ENCODE measurements at places on chromosomes 13 and 19. TPM values are rescaled to one million over a fixed set of nuclear protein-coding genes. Genes with fewer than 3 reads are reported as not detected.

GRCh38 chr19:29247872-29248271 lies 34.9 kb upstream of the UQCRFS1 start:
- DNase-seq: no peak

DNA sequence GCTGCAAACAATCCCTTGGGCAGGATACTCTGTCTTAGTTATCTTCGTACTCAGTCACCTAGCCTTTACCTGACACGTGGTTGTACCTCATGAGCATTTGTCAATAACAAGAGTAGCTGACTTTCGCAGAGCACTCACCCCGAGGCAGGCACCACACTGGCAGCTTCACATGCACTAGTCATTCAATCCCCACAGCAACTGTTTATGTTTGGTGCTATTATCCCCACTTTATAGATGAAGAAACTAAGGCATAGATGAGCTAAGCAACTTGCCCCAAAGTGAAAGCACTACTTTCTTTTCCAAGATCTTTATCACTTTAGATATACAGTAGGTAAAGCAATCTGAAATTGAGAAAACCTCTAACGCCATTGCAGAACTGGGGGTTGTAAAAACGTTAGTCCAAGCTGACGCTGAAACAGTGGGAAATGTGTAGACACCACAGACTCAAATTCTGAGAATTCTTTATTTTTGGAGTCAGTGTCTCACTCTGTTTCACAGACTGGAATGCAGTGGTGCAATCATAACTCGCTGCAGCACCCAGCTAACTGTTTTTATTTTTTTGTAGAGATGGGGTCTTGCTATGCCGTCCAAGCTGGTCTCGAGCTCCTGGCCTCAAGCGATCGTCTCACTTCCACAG lies 446.0 kb downstream of the FOXO1 start:
- DNase-seq: no peak

The ADAT3 gene
- 10.6 TPM for total RNA-seq

DNA sequence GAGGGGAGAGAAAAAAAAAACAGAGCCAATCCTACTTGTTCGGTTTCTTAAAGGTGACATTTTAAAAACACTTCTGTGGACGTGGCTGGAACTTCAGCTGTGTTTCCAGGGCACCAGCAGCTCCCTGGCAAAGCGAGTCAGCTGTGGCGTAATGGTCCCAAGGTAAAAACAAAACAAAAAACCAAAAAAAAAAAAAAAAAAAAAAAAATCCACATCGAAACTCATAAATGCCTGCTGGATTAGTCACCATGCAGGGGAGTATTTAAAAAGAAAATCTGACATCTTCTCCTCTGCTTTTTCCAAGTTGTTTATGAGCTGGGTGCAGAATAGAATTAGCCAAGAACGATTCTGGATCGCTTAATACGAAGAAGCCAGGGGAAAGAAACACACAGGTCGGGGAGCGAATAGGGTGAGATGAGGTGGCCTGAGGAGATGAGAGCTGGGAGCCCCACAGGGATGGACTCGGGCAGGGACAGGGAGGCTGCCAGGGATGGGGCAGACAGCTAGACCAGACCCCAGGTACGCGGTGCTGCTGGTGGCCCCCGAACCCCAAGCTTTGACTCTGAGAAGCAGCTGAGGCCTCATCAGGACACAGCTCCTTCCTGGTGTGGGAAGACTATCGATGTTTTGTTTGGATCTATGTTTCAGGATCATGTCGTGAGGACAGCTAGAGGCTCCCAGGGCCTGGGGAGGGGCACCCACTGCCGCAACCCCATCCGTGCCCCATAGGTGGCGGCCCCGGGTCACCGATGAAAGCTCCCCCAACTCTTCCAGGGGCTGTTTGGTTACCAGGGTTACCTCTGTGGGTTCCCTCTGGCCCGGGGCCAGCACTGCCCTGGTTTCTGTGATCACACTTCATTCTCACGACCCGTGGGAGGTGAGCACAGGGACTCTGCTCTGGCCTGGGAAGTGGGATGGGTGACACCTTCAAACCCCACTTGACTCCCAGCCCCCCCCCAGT lies 3.1 kb upstream of the CTXN1 start:
- no peak for DNase-seq

DNA sequence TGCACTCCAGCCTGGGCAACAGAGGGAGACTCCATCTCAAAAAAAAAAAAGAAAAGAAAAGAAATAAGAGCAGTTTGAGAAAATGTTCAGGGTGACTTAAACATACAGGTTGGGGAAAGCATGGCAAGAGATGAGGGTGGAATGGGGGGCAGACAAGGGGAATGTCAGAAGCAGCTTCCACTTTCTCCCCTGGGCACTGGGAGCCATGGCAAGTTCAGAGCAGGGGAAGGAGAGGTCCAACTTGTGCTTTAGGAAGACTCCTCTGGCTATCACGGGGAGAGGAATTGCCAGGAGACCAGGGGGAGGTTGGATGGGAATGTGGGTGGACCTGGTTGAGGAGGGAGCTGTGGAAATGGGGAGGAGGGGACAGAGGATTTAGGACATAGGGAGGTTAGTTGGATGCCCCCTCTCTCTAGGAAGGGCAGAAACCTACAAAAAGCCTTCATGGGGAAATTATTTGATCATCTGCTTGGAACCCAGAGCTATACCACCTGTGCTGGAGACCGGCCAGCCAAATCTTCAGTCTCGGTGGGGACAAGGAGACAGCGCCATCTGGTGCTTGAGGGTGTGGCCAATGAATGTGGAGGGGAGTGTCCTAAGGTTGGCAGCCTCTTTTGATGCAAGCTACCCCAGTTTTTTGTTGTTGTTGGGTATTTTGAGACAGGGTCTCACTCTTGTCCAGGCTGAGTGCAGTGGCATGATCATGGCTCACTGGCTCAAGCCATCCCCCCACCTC lies 7.3 kb upstream of the STRN4 start:
- DNase-seq: peak; percentile 51

DNA sequence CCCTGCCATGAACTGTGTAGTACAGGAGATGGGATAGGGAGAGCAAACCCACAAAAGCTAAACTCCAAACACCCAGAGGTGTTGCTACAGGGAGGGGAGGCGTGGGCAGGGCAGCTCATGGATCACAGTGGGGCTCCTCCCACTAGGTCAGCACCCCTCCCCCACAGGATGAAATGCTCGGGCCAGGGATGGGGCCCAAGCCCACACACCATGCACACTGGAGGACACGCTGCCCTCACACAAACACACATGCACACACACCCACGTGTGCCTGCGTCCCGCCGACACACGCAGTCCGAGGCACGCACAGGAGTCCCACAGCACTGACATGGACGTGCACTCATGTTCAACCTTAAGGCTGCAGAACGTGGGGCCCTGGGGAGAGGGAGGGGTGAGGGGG lies 6.0 kb upstream of the CCNP start:
- no peak for DNase-seq

DNA sequence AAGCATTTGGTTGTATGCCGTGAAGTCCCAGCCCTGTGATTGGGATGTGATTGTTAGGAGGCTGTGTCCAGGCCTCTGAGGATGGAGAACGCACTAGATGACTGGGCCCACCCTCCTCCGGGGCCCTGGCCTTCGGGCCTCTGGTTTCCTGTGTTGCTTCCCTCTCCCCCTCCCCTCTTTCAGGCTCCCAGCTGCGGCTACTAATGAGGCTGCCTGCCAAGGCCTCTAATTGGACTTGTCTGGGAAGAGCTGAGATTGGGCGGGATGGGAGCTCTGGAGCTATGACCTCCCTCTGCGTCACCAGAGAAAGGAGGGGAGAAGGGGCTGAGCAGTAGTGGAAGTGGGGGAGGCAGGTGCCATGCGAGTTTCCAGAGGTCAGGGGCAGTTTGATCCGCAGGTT lies 9.9 kb downstream of the PTH2 start:
- no peak for DNase-seq

The FCER2 gene
- 0.86 TPM for total RNA-seq

DNA sequence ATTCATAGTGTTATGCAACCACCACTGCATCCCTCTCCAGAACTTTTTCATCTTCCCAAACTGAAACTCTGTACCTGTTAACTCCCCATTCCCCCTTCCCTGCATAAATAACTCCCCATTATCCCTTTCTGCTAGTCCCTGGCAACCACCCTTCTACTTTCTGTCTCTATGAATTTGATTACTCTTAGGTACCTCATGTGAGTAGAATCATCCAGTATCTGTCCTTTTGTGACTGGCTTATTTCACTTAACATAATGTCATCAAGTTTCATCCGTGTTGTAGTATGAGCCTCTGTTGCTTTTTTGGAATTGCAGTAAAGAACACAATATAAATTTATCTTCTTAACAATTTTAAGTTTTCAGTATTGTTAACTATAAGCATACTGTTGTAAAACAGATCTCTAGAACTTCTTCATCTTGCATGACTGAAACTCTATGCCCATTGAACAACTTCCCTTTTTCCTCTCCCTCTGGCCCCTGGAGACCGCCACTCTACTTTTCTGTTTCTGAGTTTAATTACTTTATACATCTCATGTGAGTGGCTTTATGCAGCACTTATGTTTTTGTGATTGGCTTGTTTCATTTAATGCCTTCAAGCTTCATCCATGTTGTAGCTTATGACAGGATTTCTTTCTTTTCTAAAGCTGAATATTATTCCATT lies 87.3 kb upstream of the ABCC4 start:
- DNase-seq: no peak

- DNase-seq: no peak
Observed at GRCh38 chr13:50457415-50458393, 385.8 kb downstream of the DLEU7 start.

The AMER2 gene
- not detected for total RNA-seq

- no peak for DNase-seq
Observed at GRCh38 chr13:66886264-66886663, 343.9 kb downstream of the PCDH9 start.

DNA sequence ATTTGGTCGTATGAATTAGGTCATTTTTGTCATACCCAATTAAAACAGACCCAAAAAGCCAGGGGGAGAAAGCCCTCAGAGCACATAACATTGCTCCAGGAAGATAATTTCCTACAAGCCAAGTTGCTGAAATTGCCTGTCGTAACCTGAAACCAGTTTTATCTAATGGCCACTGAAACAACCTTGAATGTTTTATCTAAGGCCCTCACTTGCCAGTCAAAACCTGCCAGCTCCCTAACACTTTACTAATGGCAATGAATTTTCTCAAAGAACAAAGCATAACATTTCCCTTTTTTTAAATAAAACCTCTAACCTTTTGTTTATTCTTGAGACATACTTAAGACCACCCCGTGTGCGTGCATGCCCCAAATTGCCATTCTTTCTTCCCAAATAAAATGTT lies 496.2 kb upstream of the KLHL1 start:
- DNase-seq: no peak

DNA sequence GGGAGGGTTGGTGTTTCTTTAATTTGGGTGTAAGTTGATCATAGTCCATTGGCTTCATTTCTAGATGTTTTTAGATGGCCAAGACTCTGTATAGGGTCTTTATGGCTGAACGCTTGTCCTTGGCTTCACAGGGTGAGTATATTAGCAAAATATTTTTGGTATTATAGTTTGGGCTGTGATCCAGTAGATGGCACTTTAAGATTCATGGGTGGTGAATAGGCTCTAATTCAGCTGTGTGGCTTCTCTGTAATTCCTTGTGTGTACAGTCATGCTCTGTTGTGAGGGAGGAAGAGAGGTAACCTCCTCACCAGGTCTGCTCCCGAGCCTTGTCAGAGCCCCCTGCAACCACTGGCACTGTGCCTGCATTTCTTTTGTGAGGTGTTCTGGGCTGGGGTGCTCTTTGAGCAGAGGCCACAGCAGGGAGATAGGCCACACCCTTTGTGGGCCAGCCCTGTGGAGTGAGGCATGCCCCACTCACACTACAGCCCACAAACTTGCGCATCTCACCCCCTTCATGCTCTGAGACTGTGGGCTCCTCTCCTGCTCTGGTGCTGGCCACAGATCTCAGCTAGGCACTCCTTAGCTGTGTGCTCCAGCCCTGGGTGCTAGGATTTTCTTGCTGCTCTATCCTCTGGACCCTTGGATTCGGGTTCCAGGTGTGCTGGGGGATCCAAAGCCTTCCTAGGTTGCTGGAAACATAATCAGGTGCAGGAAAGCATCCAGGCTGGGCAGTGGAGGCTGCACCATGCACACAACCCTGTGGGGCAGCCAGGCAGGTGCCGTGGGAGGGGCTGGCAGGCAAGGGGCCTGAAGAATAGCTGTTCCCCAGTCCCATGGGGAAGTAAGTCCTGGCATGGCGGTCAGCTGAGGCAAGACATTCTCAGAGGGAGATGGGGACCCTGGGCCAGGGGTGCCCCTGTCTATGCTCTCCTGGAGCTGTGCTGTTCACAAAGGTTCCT lies 193.9 kb downstream of the GPC5 start:
- no peak for DNase-seq

DNA sequence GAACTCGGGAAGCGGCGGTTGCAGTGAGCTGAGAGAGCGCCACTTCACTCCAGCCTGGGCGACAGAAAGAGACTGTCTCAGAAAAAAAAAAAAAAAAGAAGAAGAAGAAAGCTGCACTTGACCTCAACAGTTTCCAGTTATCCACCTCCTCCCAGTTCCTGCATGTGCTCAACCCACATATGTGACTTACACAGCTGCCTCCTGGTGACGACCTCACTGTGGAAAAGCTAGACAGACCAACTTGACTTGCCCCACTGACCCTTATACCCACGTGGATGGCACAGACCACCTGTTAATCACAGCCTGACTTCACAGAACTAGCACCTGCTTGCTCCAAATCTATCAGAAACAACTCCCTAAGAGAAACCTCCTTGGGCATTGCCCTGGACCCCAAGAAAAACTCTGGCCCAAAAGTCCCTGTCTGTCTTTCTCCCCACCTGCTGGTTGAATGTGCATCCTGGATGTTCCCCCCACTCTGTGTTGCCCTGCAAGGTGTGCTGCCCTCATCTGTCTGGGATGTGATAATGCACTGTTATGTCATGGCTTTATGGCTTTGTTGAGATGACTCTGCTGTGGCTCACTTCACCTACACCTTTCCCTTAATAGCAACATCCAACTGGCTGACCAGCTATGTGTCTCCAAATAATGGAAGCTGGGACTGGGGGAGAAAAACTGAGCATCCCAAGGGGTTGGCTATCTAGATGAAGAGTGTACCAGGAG lies 2.8 kb downstream of the ZNF20 start:
- DNase-seq: no peak

The ZNF829 gene
- total RNA-seq: 4.4 TPM

GRCh38 chr13:104460554-104460953 lies 1394.3 kb upstream of the SLC10A2 start:
- no peak for DNase-seq

DNA sequence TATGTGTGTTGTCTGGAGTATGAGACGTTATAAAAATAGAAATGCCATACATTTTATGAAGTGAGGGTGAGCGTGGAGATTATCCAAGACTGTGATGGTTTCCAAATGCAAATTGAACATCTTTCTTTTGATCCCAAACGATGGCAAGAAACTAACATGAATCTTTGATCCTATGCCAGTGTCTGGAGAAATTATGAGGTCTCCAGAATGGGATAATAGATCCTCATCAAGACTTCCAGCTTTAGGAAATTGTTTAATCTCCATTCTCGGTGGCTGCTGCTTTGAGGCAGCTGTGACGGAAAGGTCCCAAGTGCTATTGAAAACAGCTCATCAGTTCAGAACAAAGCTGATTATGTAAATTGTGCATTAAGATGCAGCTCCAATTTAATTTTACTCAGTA lies 30.8 kb downstream of the CBY2 start:
- DNase-seq: no peak
